Gastroesophageal sphincter (tissue), 4 donors: ENCODE measurements at places on chromosomes 1 and 21.

GRCh38 chr21:41596241-41596925 lies 88.4 kb upstream of the TMPRSS2 start:
- no peaks in the 10 kb centered on the region for H3K4me1 ChIP-seq
- ATAC-seq = no peak
- H3K36me3 ChIP-seq = no peaks in the 10 kb centered on the region

DNA sequence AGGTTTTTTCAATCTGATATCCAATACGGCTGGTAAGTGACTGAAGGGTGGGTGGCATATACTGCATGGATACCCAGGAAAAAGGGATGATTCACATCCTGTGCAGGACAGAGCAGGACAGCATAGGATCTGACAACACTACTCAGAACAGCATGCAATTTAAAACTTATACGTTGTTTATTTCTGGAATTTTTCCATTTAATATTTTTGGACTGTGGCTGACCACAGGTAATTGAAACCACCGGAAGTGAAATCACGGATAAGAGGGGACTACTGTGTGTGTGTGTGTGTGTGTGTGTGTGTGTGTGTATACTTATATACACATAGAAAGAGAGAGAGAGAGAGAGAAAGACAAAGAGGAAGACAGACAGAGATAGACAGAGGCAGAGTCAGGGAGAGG lies 23.0 kb downstream of the ERICH3 start:
- no peak overlapping the region for H3K27ac ChIP-seq
- ATAC-seq = no peak
- H3K4me1 ChIP-seq = no peaks in the 10 kb centered on the region
- H3K27me3 ChIP-seq = no peaks in the 10 kb centered on the region
- no peak overlapping the region for H3K4me3 ChIP-seq

GRCh38 chr21:42193721-42194120 lies 25.2 kb upstream of the ABCG1 start:
- H3K4me3 ChIP-seq = no peak overlapping the region
- ATAC-seq = no peak
- peaks cover under 1% of the 10 kb centered on the region for H3K4me1 ChIP-seq
- H3K36me3 ChIP-seq = no peaks in the 10 kb centered on the region
- H3K27me3 ChIP-seq = no peaks in the 10 kb centered on the region

DNA sequence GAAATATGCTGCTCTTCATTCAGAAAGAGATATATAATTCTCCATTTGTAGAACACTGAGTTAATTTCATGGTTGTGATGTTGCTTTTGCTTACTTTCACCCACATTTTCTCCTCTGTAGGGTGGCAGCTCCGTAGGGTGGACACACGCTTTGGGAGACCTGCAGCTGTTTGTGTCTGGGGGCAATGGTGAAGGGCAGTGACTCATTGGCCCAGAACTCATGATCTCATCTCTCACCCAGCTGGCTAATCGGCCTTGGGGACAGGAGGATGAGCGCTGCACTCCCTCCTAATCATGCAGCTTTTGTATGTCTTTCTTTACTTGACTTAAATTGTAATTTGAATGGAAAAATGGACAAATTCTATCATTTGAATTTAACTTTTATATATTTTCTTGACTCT lies 9.6 kb downstream of the DISC1 start:
- no peaks in the 10 kb centered on the region for H3K4me1 ChIP-seq
- no peak overlapping the region for H3K4me3 ChIP-seq
- H3K27me3 ChIP-seq = no peaks in the 10 kb centered on the region
- peak; percentile 61 for ATAC-seq
- H3K27ac ChIP-seq = no peak overlapping the region
